Non-pigmented ciliary epithelial cell (primary cell): ENCODE measurements at places on chromosomes 5 and 9.

GRCh38 chr5:28523888-28524635 lies 1485.7 kb upstream of the CDH9 start:
- DNase-seq = peak; percentile 95

- no peak for DNase-seq
These were observed 2.5 kb downstream of the GPBP1 start for GRCh38 chr5:57176350-57176857.

DNA sequence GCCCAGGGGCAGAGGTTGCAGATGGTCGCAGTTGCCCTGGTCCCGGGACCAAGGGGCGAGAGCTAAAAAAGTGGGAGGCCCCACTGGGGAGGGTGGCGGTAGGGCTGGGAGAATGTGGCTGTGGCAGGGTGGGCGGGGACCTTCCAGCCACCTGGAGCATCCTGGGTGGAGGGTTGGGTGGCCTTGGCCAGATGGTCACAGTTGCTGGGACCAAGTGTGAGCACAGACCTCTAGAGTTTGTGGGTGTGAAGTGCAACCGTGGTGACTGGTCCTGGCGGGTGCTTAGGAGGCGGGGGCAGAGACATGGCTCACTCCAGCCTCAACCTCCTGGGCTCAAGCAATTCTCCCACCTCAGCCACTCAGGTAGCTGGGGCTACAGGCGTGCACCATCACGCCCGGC lies 5.7 kb upstream of the TRAF2 start:
- no peak for DNase-seq

- no peak for DNase-seq
These were observed 104.7 kb upstream of the GPR151 start for GRCh38 chr5:146620669-146621051.

DNA sequence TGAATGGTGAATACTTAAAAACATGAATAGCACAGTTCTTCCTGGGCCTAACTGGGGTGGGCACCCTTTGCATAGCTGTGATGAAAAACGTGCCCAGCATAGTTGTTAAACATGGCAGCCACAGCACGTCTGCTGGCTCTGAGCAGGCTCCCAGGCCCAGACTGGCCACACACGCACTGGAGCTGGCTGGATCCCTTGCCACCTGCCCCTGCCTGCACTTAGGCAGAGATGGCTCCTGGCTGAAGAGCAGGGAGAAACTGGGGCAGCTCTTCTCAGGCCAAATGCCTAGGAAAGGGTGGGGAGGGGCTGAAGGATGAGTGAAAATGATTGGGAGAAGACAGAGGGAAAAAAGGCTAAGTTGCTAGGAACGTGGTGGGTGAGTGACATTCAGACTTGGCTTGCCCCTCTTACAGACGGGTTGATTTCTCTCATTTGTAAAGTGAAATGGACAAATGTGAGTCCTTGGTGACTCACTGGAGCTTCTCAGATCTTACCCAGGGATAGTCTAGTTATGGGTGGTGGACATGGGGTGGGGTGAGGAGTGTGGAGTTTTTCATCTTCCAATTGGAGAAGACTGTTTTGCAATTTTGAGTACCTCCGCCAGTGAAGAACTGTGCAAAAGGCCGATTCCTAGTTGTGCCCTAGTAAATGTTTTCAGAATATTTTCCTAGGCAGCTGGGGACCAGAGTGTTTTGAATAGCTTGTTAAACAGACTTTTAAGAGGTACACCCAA lies 42.4 kb downstream of the TRIO start:
- no peak for DNase-seq

DNA sequence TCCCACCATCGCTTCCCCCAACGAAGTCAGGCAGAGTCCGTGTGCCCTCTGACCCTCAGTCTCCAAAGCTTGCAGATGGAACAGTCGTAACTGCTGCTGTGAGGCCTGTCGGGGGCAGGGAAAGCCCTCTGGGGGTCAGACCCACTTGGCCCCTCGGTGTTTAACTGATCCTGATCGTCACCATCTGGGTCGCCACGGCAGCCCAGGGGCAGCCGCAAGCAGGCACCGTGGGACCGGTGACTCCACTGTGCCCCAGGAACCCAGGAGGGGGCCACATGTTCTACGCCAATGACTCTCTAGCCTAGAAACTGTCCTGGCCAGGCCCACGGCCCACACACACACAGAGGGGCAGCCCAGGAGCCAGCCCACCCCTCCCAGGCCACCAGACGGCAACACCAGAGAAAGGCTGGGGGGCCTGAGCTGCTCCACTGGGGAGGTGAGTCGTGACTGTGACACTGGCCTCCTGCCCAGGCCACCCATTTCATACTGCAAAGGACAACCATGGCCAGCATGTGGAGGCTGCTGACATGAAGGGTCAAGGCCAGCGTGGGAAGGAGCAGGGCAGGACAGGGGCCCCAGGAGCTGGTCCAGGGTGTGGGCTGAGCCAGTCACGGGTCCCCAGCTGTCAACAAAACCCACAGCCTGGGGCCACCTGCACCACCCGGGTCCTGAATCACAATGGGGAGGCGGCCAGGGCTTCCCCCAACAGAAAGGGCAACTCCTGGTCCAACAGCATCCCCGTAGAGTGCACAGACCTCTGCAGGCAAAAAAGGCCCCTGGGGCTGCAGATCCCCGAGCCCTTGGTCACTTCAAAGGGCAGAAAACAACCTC lies 20.8 kb downstream of the VAV2 start:
- no peak for DNase-seq

GRCh38 chr9:132986640-132987620 lies 8.4 kb downstream of the GFI1B start:
- no peak for DNase-seq

- no peak for DNase-seq
These were observed 30.4 kb downstream of the ARL15 start for GRCh38 chr5:54279960-54280359.

DNA sequence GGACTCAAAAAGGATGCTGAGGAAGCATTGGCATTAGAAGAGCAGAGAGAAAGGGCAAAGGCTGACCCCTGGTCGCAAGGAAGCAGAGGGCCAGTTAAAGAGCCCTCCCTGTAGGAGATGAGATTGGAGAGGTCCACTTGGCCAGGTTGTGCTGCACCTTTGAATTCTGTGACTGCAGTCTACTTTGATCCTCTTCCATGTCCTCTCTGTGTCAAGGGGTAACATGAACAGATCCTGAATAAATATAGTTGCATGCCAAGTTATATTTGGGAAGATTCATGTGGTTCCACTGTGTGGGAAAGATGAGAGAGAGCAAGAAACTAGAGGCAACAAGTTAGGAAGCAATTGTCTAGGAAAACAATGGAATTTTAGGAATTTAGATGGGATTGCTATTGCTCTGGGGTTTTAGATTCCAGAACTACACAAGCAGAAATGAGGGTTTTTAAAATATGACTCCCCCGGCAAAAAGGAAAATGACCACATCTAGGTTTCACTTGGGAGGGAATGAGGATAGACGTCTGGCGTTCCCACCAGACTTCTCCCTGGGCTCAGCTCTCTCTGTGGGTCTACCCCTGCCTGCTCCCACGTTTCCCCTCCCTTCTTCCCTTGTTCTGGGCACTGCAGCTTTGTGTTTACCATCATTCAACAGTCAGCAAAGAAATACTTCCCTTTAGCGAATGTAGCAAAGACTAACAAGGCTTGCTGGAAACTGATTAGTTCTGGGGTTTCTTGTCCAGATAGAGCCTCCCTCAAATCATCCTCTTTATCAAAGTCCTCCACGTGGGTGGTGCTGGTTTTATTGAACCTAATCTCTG lies 63.6 kb downstream of the SNX18 start:
- no peak for DNase-seq

- no peak for DNase-seq
These were observed 141.8 kb downstream of the BRINP1 start for GRCh38 chr9:119227422-119227821.

- DNase-seq = no peak
These were observed 368.7 kb downstream of the EFNA5 start for GRCh38 chr5:107301999-107302398.

DNA sequence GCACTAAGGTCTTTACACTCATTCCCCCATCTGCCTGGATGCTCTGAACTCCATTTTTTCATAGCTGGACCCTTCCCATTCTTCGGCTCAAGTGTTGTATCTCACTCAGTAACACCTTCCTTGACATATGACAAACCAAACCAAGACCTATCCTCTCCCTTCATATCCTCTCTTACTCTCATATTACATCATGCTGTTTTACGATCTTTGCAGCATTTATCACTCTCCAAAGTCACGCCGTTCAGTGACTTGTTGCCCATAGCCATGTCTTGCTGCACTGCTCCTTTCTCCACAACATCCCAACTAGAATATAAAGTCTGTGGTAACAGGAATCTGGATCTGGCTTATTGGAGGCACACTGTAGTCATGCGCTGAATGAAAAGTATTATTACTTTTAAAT lies 923.6 kb upstream of the DMAC1 start:
- DNase-seq = no peak

DNA sequence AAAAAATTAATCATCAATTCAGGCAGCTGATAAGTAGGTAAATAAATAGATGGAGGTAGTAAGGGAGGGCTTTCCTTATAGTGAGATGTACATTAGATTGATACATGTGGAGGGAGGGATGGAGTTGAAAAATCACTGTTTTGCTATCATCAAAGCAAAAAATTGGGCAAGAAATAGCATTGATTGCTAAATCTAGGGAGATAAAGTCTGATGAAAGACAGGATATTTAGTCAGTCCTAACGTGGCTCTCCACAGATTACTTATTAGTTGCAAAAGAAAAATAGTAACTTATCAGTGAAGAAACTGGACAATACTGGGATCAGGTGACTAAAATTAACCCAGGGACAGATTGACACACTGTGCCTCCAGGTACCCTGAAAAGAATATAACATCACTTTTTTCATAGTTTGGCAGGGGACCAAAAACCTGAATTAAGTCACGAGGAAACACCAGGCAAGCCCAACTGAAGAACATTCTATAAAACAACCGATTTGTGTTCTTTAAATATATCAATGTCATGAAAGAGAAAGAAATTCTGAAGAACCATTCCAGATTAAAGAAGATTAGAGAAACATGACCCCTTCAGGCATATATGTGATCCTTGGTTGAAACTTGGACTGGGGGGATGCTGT lies 27.1 kb upstream of the GOLPH3 start:
- DNase-seq = no peak

DNA sequence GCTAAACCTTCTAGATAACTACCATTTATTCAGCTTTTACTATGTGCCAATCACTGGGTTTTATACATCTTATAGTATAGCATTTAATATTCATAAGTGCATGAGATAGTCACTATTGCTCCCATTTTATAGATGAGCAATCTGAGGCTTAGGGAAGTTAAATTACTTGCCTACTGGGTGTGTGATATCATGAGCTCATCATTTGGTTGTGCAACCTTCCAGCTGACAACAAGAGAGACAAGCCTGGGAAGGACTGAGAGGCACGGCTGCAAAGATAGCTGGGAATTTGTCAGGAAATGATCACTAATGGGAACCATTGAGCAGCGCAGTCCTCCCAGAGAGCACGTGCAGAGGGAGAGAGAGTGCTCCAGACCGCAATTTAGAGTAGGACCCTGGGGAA lies 481.6 kb upstream of the KIF2A start:
- DNase-seq = no peak

GRCh38 chr9:76873056-76873792 lies 32.7 kb downstream of the PRUNE2 start:
- no peak for DNase-seq

- DNase-seq = no peak
These were observed 178.0 kb upstream of the DMAC1 start for GRCh38 chr9:7977586-7977985.

- no peak for DNase-seq
These were observed 95.2 kb downstream of the PLCXD3 start for GRCh38 chr5:41415242-41415641.

DNA sequence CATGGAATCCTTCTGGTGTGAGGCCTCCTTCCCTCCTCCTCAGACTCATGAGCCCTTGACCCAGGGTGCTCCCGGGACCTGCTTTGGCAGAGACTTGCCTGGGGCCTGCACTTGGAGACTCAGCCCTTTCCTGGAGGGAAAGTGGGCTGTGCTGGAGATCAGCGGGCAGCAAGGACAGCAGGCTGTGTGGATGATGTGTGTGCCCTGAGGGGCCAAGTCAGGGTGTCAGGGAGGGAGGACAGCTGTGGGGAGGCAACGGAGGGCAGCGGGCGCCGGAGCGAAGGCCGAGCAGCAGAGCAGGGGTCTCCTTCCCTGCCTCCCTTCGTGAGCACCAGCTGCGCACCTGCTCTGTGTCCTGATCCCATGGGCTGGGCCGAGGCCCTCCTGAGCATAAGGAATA lies 6.1 kb upstream of the CSF2 start:
- no peak for DNase-seq

DNA sequence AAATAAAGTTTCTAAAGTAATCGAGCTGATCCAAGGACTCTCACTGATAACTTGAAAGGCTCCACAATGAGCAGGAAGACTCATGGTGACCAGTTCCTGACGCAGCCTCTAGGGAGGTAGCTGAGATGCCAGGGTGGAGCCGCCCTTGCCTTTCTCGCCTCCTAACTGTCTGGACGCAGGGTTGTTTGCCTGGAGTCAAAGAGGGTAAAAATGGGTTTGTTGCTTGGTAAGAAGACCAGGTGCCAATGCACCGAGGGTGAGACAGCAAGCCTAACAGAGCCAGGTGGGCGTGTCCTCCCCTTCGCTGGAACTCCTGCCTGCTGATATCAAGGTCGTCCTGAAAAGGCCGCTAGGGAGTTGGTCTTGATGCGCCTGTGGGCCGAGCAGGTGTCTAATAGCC lies 48.6 kb upstream of the FCN1 start:
- DNase-seq = no peak

- no peak for DNase-seq
These were observed 126.1 kb downstream of the SNX18 start for GRCh38 chr5:54643685-54644106.

GRCh38 chr5:102307232-102307631 lies 11.1 kb upstream of the SLCO4C1 start:
- no peak for DNase-seq

GRCh38 chr5:65382582-65382981 lies 99.1 kb downstream of the ADAMTS6 start:
- DNase-seq = no peak
